ENCODE measurements at places on chromosomes 11 and 22. TPM values are rescaled to one million over a fixed set of nuclear protein-coding genes. Genes with fewer than 3 reads are reported as not detected.

The DLG2 gene
- 5.7 TPM for total RNA-seq

DNA sequence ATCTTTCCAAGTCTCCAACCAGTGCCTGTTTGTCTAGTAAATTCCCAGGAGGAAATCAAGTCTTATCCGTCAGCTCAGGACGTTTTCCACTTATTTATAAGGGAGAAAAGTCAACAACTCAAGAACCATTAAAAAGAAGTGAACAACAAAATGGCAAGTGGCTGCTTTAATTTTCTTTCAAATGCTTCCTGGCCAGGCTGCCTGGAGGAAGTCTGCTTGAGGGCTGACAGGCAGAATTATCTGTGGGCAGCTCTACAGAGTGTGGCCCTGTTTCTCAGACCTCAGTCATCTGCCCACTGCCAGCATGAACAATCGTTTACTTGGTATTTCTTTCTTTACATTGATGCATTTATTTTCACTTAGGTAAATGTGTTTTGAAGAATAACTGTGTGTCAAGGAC, 281.9 kb upstream of the ISX start:
- no peak for DNase-seq

DNA sequence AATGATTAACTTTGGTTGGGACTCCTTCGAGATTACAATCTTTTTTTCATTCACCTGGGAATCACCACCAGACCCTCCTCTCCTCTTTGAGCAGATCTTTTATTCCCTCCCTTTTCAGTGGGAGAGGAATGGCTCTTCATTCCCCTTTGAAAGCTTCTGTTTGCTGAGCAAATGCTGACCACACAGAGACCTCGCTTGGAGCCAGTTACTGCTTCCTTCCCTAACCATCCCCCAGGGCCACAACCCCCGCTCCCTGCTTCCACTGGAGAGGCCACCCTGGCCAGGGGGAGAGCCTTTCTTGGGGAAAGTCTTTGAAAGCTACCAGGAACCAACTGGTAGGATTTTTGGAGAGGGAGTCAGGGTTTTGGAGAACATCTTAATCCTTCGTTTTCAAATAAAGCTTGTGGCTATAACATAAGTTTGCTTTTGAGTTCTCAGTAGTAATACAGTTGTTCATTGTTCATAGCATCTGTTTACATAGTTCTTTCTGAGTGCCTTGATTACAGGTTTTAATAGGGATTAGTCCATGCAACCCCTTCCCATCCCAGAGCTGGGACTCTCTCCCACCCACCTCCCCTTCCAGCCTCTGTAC, 138.4 kb downstream of the DBX1 start:
- no peak for DNase-seq

DNA sequence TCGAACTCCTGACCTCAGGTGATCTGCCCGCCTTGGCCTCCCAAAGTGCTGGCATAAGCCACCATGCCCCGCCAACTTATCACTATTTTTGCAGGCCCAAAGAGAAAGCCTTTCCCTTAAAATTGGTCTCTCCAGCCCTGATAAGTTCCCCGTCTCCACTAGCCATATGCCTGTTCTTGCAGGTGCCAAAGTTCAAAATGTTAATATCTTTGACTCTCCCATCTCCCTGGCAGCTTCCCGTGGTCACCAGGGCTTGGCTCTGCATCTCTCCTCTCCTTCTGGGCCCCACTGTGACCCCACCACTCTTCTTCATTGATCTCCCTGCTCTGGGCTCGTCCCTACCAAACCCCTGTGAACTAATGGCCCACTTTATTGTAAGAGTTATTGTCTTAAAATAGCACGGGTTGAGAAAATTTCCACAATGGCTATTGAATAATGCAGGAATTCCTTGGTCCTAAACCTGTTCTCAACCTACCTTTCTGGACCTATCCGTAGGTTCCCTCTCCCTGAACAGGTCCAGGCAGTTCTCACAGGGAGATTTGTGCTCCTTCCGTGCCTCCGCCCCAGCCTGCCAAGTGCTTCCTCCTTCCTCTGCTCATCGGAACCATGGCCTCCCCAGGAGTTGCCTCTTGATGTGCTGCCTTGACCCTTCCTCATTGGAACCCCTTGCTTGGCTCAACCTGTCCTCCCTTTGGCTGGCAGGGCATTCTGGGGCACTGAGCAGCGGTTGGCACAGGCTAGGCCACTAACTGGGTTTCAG, 147.5 kb downstream of the DSCAML1 start:
- no peak for DNase-seq

All from Right ventricle myocardium inferior (tissue), 1 donor.